ENCODE measurements at places on chromosomes 6 and 20.

- no peak for DNase-seq
Measured at GRCh38 chr6:152142105-152142504, 334.6 kb downstream of the ESR1 start.

DNA sequence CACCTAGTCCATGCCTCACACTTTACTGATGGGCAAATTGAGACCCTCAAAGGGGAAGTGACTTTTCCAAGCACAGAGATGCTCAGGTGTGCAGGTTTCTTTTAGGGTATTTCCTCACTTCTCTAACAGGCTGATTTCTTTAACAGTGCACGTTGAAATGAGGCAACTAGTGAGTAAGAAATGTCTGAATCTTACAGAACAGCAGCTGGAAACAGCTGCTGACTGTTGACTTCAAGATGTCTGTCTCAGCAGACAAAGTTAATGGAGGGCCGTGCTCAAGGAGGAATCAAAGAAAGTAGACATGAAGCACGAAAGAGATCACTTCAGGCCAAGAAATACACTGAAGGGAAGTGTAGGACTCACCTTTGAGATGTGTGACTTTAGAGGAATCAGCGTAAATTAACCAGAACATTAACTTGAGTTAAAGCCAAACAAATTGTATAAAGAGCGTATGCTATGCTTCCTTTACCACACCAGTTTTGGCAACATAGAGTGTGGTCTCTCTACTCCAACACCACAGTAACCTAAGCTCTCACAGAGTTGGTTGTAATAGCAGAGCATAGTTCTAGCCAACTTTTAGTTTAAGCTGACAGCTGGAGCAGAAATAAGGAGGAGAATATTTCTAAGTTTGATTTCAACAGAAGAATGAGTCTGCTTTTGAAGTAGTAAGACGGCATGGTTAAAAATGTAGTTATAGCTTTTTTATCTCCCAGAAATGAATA is 60.9 kb downstream of the SAMD3 start:
- no peak for DNase-seq

DNA sequence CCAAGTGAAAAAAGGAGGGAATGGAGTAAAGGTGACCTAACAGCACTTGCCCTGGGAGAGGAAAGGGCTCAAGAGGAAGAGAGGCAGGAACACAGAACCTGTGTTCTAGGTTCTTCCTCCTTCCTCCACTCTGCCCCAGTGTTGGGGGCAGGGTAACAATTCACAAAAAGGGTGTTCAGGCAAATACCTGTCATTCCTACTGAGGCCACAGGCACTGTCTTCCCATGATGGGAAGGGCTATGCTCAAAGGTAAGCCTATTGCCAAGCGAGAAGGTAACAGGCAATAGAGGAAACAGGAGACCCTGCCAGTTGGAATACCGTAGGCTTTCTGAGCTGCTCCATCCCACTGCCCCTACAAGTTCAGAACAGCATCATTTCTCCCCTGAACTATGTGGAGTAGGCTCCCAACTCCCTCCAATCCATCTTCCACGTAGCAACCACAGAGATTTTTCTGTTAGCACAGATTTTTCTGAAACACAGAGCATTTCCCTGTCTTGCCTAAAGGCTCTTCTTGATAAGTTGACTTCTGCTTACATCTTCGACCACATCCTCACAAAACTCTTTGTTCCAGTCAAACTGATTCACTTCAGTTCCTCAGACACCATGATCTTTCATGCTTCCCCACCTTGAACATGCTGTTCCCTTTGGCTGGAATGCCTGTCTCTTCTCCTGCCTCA is 2.7 kb downstream of the AGPAT1 start:
- no peak for DNase-seq

GRCh38 chr20:50595433-50595895 is 85.3 kb downstream of the PTPN1 start:
- no peak for DNase-seq

DNA sequence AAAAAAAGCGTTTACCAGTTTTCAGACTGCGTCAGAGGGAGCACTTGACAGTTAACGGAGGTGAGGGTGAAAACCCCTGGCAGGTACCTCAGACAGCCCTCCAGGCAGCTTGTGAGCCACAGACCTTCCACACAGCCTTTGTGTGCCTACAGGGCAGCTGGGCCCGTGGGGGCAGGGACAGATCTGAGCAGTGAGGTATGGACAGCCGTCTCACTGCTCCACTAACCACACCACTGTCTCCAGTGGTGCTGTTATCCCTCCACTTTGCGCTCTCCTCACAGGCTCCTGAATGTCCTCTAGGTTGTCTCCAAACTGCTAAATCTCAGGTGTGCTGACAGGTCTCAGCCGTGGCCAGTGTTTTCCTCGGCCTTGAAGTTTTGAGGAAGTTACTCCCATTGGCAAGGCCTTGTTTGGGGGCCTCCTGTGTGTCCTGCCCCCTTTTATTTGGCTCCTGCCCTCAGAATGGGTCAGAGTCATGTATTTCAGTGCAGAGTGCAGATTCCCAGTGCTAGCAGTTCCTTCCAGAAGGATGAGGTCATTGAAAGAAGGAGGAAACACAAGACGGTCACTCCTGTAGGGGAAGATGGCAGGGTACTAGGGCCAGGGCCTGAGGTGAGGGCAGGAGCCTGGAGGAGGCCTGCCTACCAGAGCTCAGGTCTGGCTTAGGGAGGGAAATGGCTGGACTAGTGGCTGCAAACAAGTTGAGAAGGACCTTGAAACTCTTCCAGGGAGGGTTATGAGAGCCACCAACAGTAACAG is 11.8 kb downstream of the GFRA4 start:
- DNase-seq, result no peak

- DNase-seq, result no peak
Measured at GRCh38 chr20:8756410-8756809, 312.5 kb upstream of the PLCB4 start.

DNA sequence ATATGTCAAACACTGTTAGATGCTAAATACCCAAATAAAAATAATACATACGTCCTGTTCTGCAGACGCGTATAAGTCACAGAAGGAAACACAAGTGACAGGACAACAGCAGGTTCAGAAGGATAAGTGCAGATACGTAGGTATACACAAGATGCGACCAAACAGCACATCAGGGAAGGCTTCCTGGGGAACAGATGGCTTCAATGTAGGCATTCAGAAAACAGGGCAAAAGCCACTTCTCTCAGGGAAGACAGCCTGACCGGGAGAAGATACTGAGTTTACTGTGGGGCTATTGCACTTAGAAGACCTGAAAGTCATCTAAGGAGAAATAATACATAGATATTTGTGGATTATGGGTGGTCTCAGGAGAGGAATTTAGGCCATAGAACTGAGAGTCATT is 1.9 kb downstream of the HLA-DPA1 start:
- no peak for DNase-seq

DNA sequence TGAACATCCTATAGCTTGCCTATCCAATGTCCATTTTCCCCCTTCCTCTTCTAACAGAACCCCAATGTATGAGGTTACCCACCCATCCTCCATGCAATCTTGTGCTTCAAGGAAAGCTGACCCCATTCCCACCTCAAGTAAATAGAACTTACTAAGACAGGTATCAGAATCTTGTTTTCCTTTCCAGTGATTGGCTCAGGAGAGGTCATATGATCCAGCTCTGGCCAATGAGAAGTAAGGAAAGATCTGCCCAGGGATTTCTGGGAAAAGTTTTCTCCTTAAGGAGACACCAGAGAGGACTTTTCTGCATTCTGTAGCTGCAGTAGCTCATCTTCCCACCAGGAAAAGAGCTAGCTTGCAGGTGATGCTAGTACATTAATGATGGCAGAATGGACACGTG is 341.8 kb upstream of the ZFP64 start:
- DNase-seq, result no peak

GRCh38 chr6:119313937-119314884 is 35.4 kb downstream of the MAN1A1 start:
- no peak for DNase-seq
